ENCODE measurements at places on chromosomes 11 and 22.

- DNase-seq = no peak
These were observed 86.5 kb upstream of the CLPB start for GRCh38 chr11:72520815-72521214.

DNA sequence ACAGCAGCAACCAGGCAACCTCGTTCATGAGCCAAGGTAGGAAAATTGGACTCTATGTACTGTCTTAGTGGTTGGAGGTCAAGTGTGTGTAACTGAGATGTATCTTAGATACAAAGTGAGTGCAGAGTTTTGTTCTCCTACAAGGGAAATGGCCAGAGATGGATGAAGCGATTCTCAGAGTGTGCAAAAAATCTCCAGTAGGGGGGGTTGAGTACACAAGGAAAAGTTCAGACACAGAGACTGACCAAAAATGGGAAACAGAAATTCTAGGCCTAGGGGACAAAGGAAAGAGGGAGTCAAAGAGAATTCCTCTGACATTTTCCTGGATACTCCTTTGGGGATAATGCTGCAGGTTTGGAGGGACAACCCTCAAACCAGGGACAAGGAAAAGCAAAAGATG lies 38.2 kb upstream of the OR5AK2 start:
- DNase-seq = no peak

- DNase-seq = no peak
These were observed 132.1 kb upstream of the DDI1 start for GRCh38 chr11:103904324-103904667.

DNA sequence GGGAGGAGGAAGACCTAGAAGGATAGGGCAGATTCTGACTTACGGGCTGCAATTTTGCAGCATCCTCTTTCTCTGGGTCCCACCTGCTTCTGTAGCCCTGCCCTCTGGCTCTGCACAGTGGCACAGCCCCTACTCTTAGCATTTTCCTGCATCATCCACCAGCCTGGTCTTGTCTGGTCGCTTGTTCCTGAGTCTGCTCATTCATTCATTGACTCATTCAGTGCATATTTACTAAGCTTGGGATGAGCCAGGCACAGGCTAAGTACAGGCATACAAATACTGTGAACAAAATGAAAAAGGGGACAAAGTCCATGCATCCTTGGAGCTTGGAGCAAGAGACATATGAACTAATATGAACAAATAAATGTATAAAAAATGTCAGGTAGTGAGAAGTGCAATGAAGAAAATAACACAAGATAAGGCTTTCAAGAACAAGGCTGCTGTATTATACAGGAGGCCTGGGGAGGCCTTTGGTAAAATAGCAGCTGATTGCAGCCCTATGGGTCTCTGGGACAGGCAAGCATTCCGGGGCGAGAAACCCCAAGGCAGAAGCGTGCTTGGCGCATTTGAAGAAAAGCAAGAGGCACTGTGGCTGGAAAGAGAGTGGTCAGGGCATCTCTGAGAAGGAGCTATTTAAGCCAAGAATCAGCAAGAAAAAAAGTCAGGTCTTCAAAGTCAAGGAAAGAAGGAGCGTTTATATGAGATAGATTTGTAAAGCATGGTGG lies 108.0 kb upstream of the ALX4 start:
- DNase-seq = no peak

DNA sequence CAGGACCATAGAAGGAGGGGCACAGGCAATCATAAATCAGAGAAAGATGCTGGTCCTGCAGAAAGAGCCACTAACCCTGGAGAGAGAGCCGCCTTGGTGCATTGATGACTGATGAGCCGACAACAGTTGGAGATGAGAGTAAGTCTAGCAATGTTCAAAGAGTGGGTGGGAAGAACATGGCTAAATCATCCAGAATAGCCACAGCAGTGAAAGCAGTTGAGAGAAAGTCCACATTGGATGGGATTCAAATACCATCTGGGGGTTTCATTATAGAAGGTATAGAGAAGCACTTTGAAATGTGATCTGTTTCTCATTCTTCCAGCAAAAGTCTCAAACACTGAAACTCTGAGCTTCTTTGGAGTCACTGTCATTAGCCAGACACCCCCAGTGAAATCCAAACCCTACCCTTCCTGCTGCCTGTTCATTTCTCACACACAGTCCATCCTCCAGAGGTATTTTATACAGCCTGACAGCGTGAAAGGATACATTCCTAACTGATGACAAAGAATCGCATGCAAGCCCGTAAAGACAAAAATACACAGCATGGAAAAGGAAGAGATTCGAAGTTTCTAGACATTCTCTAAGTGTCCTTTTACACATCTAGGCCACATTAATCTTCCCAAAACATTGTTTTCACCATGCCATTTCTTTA lies 303.1 kb upstream of the MPPED2 start:
- no peak for DNase-seq

DNA sequence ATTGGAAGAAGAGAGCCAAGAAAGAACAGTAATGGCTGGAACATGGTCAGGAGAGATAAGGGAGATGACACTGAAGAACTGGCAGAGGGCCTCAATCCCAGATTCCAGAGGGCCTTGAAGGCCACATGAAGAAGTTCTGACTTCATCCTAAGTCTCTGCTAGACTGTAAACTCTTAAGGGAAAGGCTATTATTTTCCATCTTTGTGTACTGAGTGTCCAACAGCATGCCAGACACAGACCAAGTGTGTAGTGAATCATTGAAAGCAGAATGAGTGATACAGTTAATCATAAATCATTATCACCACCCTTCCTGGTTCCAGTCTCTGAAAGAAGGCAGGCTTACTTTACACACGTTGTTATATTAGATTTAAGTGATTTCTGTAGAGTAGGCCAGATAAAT lies 185.3 kb upstream of the C11orf87 start:
- no peak for DNase-seq

GRCh38 chr22:48299801-48300200 lies 1527.9 kb downstream of the BRD1 start:
- no peak for DNase-seq

DNA sequence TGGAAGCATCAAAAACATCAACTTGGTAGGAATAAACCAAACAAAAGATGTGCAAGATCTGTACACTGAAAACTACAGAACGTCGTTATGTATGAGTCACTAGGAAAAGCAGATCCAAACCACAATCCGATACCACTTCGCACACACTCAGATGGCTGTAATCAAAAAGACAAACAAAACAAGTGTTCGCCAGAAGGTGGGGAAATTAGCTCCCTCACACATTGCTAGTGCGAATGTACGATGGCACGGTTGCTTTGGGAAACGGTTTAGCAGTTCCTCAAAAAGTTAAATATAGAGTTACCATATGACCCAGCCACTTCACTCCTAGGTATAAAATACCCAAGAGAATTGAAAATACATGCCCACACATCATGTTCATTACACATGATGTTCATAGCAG lies 14.8 kb upstream of the CARD10 start:
- DNase-seq = no peak

- DNase-seq = no peak
These were observed 62.6 kb upstream of the PTPRJ start for GRCh38 chr11:47917599-47918369.

DNA sequence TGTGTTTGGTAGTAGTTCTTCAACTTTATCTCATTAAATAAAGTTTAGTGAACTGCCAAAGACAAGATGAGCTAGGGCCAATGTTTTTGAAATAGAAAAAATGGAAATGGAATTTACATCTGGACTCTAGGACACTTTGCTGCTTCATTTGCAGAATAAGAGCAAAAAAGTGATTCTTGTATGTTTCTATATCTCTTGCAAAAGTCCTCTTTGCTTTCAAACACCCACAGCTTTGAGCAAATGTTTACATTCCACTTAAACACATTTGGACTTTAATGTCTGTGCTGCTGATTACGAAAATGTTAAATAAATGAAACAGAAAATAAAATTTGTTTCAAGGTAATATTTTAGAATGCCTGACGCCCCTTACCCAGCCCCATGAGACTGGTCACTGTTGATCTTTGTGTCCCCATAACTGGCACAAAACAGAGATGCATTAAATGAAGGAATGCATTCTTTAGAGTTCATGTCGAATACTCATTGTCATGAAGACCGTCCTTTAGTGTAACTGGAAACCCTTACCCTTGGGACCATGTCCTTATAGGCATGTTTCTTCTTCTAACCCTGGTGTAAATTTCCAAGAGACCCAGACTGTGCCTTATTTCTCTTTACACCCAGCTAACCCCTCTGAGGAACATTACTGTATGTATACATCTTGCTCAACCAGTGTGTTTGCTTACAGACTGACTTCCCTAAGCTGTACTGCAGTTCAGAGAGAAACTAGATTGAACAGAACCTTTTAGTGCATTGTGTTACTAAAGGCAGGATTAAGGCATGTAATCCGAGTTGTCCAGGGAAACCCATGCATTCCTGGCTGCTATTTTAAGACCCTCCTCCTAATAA lies 199.7 kb downstream of the NAV2 start:
- no peak for DNase-seq

DNA sequence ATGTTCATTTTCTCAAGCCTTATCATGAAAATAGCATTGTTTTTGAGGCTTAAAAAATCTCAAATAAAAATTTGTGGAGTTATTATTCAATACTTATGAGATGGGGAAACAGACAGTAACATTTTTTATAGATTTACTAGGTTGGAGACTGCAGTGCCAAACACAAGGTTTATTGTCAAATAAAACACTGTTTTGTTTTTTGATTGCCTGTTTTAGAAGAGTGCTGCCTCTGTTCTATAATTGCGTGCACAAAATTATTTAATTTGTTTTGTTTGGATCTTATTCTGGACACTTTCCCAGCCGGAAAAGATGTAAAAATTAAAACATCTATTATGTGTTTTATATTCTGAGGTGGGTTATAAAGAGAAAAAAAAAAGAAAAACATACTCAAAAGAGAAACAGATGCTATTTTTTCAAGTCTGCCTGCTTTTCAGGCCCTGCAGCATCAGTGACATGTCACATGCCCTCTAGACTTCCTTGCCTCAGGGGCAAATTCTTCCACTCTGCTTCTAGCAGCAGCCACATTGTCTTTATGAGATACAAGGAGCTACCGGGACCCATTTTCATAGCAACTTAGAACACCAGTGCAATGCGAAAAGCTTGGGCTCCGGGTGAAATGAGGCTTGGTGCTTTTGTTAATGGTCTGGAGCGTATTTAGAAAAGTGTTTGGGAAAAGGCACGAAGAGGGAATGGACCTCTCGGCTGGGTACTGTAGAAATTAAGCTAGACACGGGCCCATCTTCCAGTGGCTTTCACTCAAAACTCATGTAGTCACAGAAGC lies 77.5 kb downstream of the EFCAB6 start:
- no peak for DNase-seq

- DNase-seq = no peak
These were observed 176.1 kb downstream of the IGLL1 start for GRCh38 chr22:23403720-23404688.

DNA sequence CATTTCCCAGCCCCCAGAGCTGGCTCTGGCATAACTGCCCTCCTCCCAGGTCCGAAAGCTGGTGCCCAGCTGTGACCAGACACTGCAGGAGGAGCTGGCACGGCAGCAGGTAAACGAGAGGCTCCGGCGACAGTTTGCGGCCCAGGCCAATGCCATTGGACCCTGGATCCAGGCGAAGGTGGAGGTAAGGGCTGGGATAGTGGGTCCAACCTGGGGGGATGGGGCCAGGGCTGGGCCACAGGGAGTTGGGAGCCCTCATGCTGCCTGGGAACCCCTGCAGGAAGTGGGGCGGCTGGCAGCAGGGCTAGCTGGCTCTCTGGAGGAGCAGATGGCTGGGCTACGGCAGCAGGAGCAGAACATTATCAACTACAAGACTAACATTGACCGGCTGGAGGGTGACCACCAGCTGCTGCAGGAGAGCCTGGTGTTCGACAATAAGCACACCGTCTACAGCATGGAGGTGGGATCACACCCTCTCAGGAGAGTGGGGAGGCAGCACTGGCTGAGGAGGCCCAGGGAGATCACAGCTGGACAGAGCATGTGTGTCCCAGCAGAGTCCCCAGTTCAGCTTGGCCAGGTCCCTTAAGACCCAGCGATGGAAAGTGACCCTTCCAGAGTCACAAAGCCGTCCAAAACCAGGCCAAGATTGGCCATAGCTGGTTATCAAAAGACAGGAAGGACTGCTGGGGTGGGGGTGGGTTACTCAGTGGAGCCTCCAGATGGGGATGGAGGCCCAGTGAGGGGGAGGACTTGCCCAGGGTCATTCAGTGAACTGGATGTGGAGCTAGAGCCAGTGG lies 7.0 kb downstream of the CTSF start:
- DNase-seq = no peak

Data from T-cell (primary cell).